ENCODE measurements at places on chromosomes 2 and 18. TPM values are rescaled to one million over a fixed set of nuclear protein-coding genes. Genes with fewer than 3 reads are reported as not detected.

- no peak overlapping the region for H3K4me3 ChIP-seq
- no peak for DNase-seq
- H3K27ac ChIP-seq = no peak overlapping the region
These were observed 214.4 kb downstream of the SRBD1 start for GRCh38 chr2:45396671-45397070.

- no peaks in the 10 kb centered on the region for H3K36me3 ChIP-seq
- H3K27ac ChIP-seq = no peak overlapping the region
- H3K27me3 ChIP-seq = no peaks in the 10 kb centered on the region
- no peak overlapping the region for H3K4me3 ChIP-seq
- H3K4me1 ChIP-seq = no peaks in the 10 kb centered on the region
These were observed 265.4 kb downstream of the DCDC2C start for GRCh38 chr2:3968736-3969135.

Gene SP140L
- 41.8 TPM for total RNA-seq

GRCh38 chr2:222926915-222927314 is 66.1 kb downstream of the ACSL3 start:
- peaks cover 33% of the 10 kb centered on the region for H3K36me3 ChIP-seq
- H3K27me3 ChIP-seq = no peaks in the 10 kb centered on the region
- no peak for DNase-seq
- no peak overlapping the region for H3K27ac ChIP-seq

Gene LRPPRC
- 170 TPM for total RNA-seq

DNA sequence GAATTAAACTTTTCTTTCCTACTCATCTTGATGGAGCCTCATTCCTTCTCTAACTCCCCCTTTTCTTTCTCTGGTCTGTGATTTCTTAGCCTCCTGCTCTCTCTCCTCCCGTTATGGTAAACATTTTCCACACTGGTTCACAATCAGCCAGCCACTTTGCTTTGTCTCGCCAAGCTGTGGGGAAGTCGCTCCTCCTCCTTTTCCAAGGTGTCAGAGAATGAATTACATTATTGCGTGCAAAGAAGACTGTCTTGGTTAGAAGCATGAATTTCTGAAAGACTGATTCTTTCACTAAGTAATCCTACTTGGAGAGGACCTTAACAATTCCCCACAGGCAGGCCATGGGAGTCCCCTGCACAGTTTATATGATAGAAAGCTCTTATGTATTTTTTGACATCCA is 46.1 kb downstream of the RASGRP3 start:
- no peak overlapping the region for H3K4me3 ChIP-seq
- no peaks in the 10 kb centered on the region for H3K27me3 ChIP-seq
- no peak for DNase-seq

Gene DAW1
- not detected for total RNA-seq

Gene SMAD2
- total RNA-seq = 106 TPM

GRCh38 chr2:222058819-222059445 is 239.9 kb downstream of the PAX3 start:
- no peaks in the 10 kb centered on the region for H3K36me3 ChIP-seq
- H3K4me3 ChIP-seq = no peak overlapping the region
- no peak for DNase-seq
- H3K4me1 ChIP-seq = no peaks in the 10 kb centered on the region

DNA sequence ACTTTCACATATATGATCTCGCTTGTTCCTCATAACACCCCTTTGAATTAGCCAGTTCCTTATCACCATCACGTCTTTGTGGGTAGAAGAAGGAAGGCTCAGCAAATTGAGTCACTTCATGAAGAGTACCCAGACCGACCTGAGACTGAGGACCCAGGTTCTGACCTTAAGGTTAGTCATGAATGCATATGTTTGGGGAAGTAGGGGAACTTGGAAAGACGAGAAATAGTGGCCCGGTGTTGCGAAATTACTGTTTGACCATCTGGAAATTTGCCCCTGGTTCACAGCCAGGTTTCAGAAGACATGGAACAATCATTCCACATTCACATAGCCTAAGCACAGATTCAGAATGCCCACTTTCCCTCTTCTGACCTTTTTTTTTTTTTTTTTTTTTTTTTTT is 59.8 kb downstream of the MEIS1 start:
- no peak overlapping the region for H3K27ac ChIP-seq
- H3K27me3 ChIP-seq = peaks cover 1% of the 10 kb centered on the region
- H3K4me1 ChIP-seq = no peaks in the 10 kb centered on the region
- H3K36me3 ChIP-seq = no peaks in the 10 kb centered on the region
- DNase-seq = no peak

DNA sequence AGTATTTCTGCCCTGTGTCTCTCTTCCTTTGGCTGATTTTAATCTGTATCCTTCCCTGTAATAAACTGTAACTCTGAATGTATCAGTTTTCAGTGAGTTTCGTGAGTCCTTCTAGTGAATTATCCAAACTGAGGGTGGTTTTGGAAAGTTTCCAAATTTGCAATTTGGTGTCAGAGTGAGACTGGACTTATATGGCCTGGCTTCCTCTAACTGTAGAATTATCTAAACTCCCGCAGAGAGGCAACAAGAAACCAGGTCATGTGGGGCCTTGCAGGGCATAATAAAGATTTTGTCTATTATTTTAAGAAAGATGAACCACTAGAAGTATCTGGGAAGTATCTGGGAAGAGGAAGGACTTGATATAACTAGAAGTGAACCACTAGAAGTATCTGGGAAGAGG is 95.3 kb upstream of the RNF152 start:
- H3K36me3 ChIP-seq = no peaks in the 10 kb centered on the region
- DNase-seq = no peak
- H3K27me3 ChIP-seq = no peaks in the 10 kb centered on the region
- no peak overlapping the region for H3K27ac ChIP-seq
- peaks cover 6% of the 10 kb centered on the region for H3K4me1 ChIP-seq

- H3K4me1 ChIP-seq = peaks cover 90% of the 10 kb centered on the region
- H3K36me3 ChIP-seq = peaks cover 9% of the 10 kb centered on the region
- peak overlapping the region; percentile 86 for H3K27ac ChIP-seq
These were observed 113.0 kb downstream of the BCL2 start for GRCh38 chr18:63206433-63207142.

Gene B4GALT6
- total RNA-seq = 3.6 TPM

- H3K27me3 ChIP-seq = no peaks in the 10 kb centered on the region
- peaks cover 8% of the 10 kb centered on the region for H3K36me3 ChIP-seq
- no peak for DNase-seq
- H3K4me3 ChIP-seq = peak overlapping the region; percentile 79
These were observed 35.4 kb downstream of the LBH start for GRCh38 chr2:30266705-30267104.

Gene C2orf78
- total RNA-seq = not detected

- no peak for DNase-seq
- no peak overlapping the region for H3K27ac ChIP-seq
- H3K4me3 ChIP-seq = no peak overlapping the region
- peaks cover 28% of the 10 kb centered on the region for H3K27me3 ChIP-seq
- peaks cover 9% of the 10 kb centered on the region for H3K4me1 ChIP-seq
These were observed 295.9 kb upstream of the CRIM1 start for GRCh38 chr2:36059691-36060090.
